Spleen (tissue), 13 donors: ENCODE measurements at places on chromosomes 1 and 21.

GRCh38 chr1:153552335-153552734, 3.3 kb upstream of the S100A3 start:
- peak; percentile 49 for DNase-seq

DNA sequence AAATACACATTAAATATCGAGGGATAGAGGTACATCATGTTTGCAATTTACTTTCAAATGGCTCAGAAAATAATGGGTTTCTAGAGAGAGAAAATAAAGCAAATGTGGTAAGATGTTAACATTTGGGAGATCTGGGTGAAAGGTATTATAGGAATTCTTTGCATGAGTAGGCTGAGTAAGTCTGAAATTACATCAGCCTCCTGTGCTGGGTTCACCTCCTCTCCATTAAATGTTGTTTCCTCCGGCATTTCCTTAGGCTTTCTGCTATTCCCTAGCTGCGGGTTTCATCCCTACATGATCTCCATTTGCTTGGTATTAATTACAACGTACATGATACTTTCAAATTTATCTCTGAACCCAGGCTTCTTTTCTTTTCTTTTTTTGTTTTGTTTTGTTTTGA, 31.6 kb downstream of the ZMYND12 start:
- DNase-seq: no peak

DNA sequence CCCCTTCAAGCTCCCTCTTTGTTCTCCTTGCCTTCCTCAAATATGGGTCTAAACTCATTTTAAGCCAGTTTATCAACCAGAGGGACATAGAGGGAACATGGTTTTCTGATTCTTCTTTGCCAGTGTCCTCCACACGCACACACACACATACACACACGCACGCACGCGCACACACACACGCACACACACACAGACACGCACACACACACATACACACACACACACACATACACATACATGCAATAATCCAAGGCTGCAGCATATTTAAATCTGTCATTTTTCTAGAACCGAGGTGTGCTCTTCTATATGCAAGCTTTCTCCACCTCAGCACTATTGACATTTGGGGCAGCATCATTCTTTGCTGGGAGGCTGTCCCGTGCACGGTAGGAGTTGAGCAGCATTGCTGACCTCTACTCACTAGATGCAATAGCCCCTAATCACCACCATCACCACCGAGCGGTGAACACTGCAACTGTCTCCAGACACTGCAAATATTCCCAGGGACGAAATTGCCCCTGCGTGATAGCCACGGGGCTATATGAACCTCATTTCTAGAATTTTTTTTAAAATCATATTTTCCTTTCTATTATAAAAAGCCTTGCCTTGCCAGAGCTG, 8.0 kb downstream of the TNFRSF9 start:
- DNase-seq: no peak

DNA sequence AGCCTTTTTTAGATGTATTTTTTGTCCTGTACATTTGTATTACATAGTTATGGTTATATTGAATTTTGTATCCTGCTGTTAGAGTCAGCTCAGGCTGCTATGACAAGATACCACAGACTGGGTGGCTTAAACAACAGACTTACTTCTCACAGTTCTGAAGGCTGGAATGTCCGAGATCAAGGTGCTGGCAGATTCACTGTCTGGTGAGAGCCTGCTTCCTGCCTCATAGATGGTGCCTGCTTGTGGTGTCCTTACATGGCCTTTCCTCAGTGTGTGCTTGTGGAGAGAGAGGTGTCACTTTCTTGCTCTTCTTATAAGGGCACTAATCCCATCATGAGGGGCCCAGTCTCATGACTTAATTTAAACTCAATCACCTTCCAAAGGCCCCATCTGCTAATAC, 23.1 kb upstream of the MYSM1 start:
- no peak for DNase-seq

DNA sequence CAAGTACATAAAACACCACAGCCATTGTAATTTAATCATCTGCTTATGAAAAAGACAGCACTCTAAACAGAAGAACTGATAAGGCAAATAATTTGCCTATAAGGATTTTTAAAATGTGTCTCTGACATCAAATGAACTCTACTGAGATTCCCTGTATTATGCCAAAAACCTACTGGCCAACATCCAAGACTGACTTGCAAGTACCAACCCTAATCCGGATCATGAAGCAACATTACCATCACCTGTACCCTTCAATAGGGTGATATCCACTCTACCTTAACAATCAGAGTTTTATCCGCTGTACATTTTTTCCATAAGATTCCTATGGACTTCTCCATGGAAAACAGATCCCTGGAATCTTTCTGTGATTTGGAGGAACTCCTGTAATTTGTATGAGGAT, 4.6 kb downstream of the RGS7 start:
- no peak for DNase-seq

GRCh38 chr1:64474665-64475439, 4.9 kb downstream of the CACHD1 start:
- DNase-seq: no peak
